ENCODE measurements at places on chromosomes 2 and 18.

- DNase-seq, result no peak
Measured at GRCh38 chr2:59383473-59383872, 1142.3 kb upstream of the FANCL start.

DNA sequence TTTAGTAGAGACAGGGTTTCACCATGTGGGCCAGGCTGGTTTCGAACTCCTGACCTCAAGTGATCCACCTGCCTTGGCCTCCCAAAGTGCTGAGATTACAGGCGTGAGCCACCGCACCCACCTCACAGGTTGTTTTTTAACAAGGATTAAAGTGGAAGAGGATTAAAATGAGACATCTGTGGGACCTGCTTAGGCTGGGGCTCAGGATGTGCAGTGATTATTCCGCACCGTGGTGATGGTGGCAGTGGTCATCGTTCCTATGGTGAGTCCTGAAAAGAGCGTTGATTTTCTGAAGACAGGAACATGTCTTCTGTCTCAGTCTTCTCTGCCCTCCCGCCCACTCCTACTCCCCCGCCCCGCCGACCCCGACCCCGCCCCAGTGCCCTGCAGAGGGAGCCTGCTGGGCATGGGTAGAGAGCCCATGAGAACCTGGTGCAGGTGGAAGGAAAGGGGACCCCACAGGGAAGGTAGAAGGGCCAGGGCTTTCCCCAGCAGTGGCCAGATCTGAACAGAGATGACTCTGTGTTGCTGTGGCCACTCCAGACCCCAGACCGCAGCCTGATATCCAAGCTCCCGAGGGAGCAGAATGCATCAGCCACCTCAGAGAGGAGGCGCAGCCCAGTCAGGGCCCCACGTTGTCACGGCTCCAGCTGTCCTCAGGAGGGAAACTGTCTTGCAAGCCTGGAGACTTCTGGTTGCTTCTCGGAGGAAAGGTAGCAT lies 34.5 kb upstream of the FOSL2 start:
- no peak for DNase-seq

GRCh38 chr2:43461453-43462073 lies 134.3 kb downstream of the THADA start:
- DNase-seq, result no peak

GRCh38 chr2:110113961-110114591 lies 1.5 kb downstream of the MALL start:
- no peak for DNase-seq

DNA sequence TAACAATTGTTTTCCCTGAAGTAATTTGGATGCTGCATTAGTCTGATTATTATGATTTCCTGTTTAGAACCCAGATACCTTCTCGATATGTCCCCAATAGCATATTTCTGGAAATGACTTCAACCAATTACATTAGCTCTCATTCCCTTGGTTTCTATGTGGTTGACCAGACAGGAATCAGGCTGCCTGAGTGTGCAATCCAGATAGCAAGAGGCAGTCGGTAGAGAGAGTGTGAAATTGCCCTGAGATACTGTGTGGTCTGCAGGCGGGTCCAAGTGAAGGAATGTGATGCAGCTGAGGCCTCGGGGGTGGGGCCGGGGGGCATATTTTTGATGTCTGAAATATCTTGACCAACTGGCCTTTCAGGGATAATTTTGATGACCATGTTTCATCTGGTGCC lies 143.9 kb upstream of the ITGA6 start:
- no peak for DNase-seq

GRCh38 chr2:74583504-74583903 lies 29.0 kb downstream of the DOK1 start:
- DNase-seq, result no peak

- no peak for DNase-seq
Measured at GRCh38 chr2:22596306-22596705, 788.7 kb upstream of the KLHL29 start.

DNA sequence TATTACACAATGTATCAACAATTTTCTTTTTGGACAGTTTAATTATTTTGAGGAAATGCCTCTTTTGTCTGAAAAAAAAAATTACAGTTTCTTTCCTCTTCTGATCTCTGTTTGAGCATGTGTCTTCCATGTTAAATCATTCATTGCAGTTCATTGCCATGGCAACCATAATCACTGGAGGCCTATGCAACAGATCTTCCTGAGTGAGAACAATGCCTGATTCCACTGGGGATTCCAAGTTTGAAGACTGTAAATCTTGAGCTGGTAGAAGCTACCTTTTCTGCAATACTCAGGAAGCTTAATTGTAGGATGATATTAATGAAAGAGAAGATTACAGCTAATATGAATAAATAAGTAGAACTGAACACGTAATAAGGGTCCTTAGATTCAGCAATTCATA lies 721.4 kb upstream of the CNTNAP5 start:
- no peak for DNase-seq

GRCh38 chr2:76257802-76258201 lies 547.1 kb upstream of the GCFC2 start:
- no peak for DNase-seq

DNA sequence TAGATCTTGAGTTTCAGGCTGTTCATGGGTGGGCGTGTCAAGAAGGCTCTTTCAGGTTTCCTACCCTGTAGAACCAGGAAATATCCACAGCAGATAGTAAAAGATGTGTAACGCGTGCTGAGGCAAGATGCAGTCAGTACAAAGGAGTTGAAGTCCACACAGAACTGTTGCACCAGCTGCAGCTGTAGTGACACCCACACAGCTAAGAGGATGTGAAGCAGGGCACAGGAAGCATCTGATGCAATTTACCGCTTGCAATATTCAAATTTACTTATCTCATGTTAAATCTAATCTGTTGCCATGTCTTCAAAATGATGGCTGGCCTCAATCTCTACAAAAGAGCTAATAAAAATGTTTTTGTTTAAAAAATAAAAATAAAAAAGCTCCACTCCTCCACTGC lies 132.8 kb downstream of the ARHGAP15 start:
- peak; percentile 60 for DNase-seq

GRCh38 chr2:14933753-14934152 lies 301.2 kb downstream of the LRATD1 start:
- no peak for DNase-seq

DNA sequence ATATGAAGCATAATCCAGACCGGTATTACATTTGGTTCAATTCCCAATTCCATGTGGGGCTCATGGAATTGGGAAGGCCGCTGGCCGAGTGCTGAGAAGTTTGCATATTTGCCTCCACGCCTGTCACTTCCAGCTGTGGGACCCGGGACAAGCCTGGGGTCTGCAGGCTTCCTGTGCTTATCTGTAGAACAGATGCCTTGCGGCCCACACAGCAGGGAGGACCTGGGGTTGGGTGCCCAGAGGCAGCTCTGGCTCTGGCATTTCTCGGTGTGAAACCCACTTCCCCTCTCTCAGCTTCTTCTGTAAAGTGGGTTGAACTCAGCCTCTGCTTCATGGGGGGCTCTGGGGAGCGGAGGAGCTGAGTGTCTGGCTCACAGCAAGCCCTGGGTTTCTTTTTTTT lies 97.9 kb downstream of the SH3BP4 start:
- DNase-seq, result no peak

GRCh38 chr2:18167871-18168270 lies 289.4 kb downstream of the KCNS3 start:
- no peak for DNase-seq

DNA sequence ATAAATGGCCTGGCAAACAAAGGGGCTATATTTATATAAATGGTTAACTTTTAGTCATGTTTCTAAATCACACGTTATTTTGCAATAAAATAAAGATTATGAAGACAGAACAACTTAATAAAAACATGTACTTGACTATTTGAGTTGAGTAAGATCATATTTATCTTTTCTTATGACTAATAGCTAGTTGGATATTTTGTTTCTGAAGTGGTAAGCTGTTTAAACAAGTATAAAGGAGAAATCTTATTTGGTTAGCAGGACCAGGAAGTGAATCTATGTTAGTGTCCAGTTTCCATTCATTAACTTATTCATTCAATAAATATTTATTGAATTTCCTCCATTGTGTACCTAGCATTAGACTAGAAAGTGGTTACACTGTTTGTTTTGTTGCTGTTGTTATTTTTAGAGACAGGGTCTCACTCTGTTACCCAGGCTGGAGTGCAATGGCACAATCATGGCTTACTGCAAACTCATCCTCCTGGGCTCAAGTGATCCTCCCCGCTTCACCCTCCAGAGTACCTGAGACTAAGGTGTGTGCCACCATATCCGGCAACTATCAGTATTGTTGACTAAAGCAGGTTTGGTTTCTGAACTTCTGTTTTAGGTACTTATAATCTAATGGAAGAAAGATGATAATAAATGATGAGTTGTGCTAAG lies 312.6 kb downstream of the DPP10 start:
- no peak for DNase-seq

DNA sequence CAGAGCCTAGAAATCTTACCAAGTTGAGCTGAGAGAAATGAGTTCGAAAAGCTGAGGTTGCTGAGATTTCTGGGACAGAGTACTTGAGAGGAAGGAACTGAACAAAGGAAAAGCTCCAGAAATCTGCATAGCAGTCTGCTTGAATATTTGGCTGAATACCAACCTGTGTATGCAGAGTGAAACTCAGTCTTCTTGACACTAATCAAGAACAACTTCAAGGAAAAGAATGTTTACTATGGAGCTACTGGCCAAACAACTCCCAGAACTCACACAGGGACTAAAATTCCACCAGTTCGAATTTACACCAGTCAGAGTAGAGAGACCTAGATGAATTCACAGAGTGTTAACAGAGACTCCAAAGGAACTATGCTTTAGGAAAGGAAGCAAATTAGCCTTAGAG lies 66.5 kb downstream of the USP37 start:
- no peak for DNase-seq

- no peak for DNase-seq
Measured at GRCh38 chr2:116754381-116755101, 1060.0 kb upstream of the DDX18 start.

DNA sequence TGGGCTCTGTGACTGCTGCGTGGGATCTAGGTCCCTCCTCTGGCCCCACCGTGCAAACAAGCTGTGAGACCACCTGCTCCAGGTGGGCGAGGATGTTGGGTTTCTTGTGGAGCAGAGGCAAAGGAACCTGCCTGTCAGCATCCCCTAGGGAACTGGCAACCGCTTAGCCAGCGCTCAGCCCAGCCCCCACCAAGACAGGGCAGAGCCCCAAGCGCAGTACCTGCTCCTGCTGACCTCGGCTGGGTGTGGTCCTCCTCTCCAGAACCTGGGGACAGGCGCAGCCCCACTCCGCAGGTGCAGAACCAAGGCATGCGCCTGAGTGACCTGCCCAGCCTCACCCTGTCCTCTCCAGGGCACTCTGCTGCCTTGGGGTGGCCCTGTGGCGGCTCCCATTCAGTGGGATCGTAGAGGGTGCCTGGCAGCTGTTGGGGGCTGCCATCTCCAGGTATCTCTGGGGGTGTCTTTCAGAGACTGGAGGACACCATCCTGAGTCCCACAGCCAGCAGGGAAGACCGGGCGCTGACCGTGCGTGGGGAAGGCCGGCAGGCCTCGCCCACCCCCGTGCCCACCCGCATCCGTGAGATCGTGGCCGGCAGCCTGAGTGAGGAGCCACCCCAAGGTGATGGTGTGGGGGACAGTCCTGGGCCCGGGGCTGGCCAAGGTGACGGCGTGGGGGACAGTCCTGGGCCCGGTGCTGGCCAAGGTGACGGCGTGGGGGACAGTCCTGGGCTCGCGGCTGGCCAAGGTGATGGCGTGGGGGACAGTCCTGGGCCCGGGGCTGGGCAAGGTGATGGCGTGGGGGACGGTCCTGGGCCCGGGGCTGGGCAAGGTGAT lies 12.3 kb downstream of the CROCC2 start:
- DNase-seq, result no peak

GRCh38 chr2:51025906-51026555 lies 5.9 kb downstream of the NRXN1 start:
- DNase-seq, result no peak

DNA sequence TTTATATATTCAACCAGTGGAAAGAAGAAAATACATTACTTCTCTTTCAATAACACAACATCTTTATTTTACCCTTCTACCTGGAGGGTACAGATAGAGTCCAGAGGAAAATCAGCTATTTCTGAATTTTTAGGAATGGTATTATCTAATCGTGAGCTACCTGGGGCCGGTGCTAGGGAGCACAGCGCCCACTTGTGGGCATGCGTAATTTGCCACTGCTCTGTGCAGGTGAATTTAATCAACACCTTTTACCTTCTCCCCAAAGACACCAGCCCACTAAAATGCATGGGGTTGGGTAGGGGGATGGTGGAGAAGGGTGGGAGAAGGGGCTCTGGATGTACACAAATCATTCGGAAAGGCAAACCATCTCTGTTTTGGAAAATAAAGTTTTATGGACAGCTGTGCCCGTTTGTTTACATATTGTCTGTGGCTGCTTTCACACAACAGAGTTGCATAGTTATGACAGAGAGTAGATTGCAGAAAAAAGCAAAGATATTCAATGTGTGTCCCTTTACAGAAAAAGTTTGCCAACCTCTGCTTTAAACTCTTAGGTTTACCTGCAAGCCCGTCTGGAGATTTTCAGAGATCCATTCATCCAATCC lies 51.5 kb upstream of the DCC start:
- no peak for DNase-seq

DNA sequence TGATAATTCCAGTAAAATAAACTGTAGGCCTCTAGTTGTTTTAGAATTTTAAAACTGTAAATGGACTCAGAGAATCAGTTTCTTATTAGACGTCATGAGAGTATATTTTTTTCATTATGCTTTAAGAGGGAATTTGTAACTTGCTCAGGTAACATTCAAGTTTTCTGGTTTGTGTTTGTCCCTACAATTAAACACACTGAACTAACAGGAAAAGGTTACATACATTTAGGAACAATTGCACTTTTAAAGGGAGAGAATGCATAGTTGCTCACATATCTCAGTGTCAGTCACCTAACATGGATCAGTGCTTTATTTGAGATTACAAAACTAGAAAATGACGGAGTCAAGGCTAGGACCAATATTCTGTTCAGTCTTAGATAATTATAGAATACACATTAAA lies 3.1 kb downstream of the COL3A1 start:
- DNase-seq, result no peak

- DNase-seq, result no peak
Measured at GRCh38 chr2:74072565-74072964, 75.1 kb downstream of the BOLA3 start.

GRCh38 chr2:235514627-235515363 lies 21.0 kb downstream of the AGAP1 start:
- DNase-seq, result no peak

DNA sequence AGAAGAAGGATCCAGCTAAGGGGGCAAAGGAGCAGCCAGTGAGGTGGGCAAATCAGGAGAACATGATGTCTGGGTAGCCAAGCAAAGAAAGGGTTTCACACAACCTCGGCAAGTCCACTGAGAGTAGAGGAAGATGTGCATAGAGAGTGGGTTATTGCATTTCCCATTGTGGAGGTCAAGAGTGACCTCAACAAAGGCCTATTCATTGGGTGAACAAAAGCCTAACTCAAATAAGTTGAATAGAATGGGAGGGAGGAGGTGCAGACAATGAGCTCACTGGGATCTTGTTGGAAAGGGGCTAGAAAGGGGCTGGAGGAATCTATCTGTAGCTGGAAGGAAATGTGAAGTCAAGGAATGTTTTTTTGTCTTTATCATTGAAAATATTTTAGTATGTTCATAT lies 14.0 kb upstream of the PDCL3 start:
- no peak for DNase-seq

- no peak for DNase-seq
Measured at GRCh38 chr2:239394346-239394945, 6.4 kb downstream of the HDAC4 start.
